ENCODE measurements at places on chromosomes 2 and 18. TPM values are rescaled to one million over a fixed set of nuclear protein-coding genes. Genes with fewer than 3 reads are reported as not detected.

DNA sequence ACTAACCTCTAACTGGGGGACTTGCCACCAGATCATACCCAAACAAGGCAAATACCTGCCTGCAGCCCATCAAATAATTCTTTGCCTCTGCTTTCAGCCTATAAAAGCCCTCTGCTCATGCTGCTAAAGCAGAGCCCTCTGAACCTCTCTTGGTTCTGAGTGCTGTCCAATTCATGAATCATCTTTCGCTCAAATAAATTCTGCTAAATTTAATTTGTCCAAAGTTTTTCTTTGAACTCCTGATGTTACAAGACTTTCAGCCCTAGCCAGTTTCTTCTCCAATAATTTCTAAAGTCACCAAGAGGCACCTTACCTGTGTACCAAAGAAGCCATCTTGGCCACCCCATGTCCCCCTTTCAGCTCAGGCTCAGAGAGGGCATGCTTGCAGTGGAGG, 72.0 kb downstream of the MRO start:
- no peak overlapping the region for H3K4me3 ChIP-seq
- no peaks in the 10 kb centered on the region for H3K36me3 ChIP-seq
- no peaks in the 10 kb centered on the region for H3K27me3 ChIP-seq
- H3K4me1 ChIP-seq, result no peaks in the 10 kb centered on the region
- DNase-seq, result no peak

DNA sequence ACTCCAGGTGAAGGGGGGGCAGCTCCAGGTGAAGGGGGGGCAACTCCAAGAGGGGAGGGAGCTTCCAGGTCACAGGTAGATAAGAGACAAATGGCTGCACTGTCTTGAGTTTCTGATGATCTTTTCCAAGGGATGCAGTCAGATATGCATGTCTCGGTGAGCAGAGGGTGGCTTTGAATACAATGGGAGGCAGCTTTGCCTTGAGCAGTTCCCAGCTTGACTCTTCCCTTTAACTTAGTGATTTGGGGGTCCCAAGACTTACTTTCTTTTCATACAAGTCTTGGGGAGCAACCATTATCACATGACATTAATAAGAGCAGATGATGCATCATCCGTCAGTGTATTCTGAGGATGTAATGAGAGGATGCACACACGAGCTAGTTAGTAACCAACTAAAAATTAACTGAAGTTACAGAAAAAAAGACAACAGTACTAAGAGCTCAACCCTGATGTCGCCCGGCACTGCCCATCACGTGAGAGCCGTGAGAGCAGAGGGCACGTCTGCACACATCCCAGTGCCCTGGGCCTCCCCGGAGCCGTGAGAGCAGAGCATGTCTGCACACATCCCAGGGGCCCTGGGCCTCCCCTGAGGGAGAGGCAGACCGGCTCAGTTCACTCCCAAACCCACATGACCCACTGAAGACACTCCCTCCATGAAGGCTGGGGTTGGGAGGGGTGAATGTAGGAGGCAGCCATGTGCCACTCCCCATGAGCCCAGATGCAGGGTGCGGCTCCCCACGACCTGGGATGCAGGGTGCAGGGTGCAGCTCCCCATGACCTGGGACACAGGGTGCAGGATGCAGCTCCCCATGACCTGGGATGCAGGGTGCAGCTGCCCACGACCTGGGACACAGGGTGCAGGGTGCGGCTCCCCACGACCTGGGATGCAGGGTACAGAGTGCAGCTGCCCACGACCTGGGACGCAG, 39.4 kb downstream of the PXDN start:
- H3K4me3 ChIP-seq, result no peak overlapping the region
- no peak for DNase-seq
- H3K27me3 ChIP-seq, result no peaks in the 10 kb centered on the region
- H3K36me3 ChIP-seq, result no peaks in the 10 kb centered on the region

GRCh38 chr2:3762771-3763447, 59.5 kb downstream of the DCDC2C start:
- H3K27me3 ChIP-seq, result no peaks in the 10 kb centered on the region
- H3K4me1 ChIP-seq, result peaks cover 12% of the 10 kb centered on the region
- H3K27ac ChIP-seq, result no peak overlapping the region
- no peak for DNase-seq
- H3K36me3 ChIP-seq, result no peaks in the 10 kb centered on the region

Gene TFCP2L1
- 6.6 TPM for total RNA-seq

Gene ALPI
- total RNA-seq, result not detected

Gene GALM
- total RNA-seq, result 10.1 TPM
